CD4-positive, alpha-beta T cell (primary cell): ENCODE measurements at places on chromosomes 2 and 18.

DNA sequence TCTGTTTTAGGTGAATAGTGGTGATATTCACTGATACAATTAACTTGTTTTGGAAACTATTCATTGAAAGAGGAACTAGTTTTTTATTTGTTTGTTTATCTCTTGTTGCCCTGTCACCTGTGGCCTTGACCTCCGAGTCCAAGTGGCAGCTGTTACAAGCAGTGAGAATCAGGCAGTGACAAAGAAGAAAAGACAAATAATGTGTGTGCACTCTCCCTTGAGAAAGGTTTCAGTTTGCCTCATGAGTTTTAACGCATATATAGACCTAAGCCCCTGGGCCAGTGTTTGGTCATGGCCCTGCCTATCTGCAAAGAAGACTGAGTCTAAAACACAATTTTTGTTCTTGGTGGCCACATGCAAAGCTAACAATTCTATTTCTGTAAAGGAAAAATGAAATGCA lies 15.3 kb downstream of the KYNU start:
- no peak for DNase-seq

GRCh38 chr18:14100503-14101286 lies 31.5 kb downstream of the ZNF519 start:
- no peak for DNase-seq

GRCh38 chr18:48877941-48878340 lies 72.8 kb downstream of the SMAD7 start:
- no peak for DNase-seq

DNA sequence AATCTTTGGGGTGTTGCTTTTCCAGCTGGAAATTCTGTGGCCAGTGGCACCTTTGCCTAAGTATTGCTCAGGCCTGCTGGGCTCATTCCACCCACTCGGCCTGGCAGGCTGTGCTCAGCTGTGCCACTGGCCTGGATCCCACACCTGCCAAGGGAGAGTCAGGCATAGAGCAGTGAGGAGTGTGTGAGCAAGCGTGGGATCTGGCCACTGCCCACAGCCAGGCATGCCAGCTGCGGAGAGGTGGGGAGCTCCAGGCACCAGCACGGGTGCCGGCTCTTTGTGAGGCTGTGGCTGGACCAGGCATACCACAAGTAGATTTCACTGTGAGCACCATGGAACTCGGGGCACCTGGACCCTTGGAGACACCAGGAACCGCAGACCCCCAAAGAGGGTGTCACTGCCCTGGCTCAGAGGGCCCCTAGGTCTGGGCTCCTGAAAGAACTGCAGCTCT lies 118.1 kb upstream of the MAP2 start:
- no peak for DNase-seq

- DNase-seq, result no peak
These were observed 14.2 kb downstream of the ECEL1 start for GRCh38 chr2:232473467-232473890.

DNA sequence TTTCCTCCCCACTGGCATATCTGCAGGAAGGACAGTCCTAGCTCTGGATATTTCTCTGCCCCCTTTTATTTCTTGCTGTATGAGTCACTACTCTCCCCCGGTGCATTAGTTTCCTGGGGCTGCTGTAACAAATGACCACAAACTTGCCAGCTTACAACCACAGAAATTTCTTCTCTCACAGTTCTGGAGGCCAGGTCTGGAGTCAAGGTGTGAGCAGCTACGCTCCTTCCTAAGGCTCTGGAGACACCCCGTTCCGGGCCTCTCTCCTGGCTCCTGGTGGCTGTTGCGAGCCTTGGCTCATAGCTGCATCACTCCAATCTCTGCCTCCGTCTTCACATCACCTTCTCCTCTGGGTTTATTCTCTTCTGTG lies 34.1 kb downstream of the PTPRM start:
- DNase-seq, result no peak

- DNase-seq, result no peak
These were observed 3.8 kb downstream of the ITGB1BP1 start for GRCh38 chr2:9419541-9419940.

DNA sequence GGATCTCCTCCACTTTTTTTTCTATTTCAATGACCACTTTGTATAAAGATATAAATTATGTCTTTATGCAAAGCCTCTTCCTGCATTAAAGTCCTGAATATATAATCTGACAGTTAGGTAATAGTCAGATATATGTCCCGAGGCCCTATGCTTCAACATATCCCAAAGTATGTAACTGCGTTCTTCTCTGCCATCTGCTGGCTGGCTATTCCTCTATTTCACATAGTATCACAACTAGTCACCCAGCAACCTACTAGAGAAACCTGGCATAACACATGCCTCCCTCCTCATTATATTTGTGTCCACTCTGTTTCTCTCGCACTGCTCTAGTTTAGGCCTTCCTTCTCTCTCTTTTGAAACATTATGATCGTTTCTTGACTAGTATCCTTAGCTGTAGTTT lies 640.8 kb downstream of the DPP10 start:
- DNase-seq, result no peak

DNA sequence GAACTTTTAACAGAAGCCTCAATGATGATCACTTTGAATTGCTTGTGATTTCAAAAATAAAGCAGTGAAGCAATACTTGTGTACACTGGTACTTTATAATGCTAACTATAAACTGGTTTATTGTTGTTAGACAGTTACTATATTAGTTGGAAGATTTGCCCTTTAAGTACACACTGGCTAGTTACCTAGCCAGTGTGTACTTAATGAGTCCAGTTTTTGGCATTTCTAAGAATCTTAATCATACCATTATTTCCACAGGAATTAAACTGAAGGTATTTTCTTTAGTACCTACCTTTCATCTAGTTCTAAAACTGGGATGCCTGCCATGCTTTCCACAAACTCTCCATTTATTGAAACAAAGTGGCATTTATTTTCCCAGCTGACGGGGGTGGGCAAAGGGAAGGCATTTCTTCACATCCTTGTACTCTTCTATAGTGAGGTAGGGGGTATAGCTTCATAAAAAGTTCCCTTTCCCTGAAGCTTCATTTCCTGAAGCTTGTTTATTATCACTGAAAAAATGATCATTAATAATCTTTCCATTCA lies 49.9 kb downstream of the UGP2 start:
- no peak for DNase-seq

- DNase-seq, result no peak
These were observed 747.4 kb upstream of the SLC8A1 start for GRCh38 chr2:41199334-41199733.

DNA sequence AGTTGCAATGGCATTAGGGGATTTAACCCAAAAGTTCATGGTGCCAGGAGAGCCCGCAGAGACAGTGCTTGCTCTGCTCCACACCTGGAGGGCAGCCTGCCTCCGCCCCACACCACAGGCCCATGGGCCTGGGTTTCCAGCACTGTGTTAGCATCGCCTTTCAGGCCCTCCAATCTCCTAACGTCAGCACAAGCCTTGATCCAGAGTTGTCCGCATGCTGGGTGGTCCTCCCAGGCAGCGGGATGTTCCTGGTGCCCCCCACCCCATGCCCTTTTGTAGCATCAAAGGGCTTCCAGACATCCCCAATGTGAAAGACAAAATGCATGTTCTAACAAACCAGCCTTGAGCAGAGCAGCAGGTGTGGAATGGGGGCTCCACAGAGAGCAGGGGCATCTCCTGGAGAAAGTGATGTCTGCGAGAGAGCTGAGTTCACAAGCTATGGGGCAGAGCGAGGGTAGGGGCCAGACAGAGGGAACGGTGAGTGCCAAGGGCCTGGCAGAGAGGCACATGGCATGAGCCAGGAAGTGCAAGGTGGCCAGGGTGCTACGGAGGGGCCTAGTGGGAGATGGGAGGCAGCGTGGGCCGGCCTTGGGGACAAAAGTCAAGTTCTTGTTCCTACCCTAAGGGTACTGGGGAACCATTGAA lies 119.2 kb downstream of the CYP26B1 start:
- DNase-seq, result no peak

GRCh38 chr2:162925595-162925994 lies 87.0 kb upstream of the KCNH7 start:
- no peak for DNase-seq

GRCh38 chr2:113894156-113894743 lies 4.4 kb downstream of the ACTR3 start:
- DNase-seq, result no peak

DNA sequence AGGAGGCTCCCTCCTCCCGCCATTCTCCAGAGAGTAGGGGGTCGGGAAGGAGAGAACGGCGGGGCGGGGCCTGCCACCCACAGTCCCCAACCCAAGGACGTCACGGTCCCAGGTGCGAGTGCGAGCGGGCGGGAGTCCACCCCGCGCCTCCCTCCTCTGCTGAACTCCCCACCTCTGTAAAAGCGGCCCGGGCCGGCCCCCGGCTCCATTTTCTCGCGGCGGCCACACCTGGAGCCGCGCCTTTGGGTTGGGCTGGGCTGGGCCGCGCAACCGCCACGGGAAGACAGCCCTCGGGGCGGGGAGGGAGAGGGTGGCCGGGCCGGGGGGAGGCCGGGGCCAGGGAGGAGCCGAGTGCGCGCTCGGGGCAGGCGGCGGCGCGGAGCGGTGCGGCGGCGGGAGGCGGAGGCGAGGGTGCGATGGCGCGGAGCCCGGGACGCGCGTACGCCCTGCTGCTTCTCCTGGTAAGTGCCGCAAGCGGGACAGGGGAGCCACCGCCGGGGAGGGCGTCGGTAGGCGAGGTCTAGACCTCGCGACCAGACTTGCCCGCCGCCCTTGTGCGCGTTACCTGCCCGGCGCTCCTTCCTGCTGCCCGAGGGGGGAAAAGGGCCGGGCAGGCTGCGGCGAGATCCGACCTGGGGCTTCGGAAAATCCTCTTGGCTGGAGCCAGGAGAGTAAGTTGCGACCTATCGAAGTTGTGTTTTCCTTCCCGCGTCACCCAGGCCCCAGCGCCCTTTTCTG lies at the start of gene DSG2:
DSG2 (plus strand) TSS at position 342 of the 738 bp plus-strand sequence; CDS start at position 417, 75 bp downstream.
- DNase-seq, result no peak

GRCh38 chr2:60033325-60033724 lies 520.1 kb downstream of the BCL11A start:
- DNase-seq, result no peak

DNA sequence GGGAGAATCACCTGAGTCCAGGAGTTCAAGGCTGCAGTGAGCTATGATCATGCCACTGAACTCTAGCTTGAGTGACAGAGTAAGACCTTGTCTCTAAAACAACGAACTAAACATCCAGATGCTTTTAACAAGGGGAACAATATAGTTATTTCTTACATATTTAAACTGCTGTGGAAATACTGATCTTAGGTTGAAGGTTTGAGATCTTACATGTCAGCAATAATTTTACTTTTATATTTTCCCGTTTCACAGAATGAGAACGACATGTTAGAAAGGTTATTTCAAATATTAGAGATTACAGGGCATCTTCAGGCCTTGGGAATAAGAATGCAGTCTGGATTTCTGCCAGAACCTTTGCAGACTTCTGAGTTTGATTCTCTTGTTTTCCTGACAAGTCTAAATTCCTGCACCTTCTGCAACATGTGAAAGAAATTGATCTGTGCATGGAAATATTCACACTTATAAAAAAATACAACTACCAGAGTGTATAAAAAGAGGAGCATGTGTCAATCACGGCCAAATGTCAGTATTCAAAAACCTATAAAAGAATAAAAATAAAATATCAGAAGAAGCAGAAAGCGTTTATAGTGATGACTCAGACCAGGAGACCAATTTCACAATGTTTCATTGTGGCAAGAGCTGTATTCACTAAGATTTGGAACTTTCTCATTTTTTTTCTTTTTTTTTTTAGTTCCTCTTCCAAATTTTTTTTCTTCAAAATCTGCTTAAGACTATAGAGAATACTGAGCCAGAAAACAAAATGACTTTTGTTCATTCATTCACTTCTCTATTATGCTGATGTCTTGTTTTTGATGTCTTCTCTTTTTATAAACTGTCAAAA lies 29.6 kb downstream of the COLEC12 start:
- no peak for DNase-seq

- no peak for DNase-seq
These were observed 18.1 kb downstream of the BCL2 start for GRCh38 chr18:63301434-63301833.

- no peak for DNase-seq
These were observed 212.8 kb downstream of the BCL2 start for GRCh38 chr18:63106727-63107126.

DNA sequence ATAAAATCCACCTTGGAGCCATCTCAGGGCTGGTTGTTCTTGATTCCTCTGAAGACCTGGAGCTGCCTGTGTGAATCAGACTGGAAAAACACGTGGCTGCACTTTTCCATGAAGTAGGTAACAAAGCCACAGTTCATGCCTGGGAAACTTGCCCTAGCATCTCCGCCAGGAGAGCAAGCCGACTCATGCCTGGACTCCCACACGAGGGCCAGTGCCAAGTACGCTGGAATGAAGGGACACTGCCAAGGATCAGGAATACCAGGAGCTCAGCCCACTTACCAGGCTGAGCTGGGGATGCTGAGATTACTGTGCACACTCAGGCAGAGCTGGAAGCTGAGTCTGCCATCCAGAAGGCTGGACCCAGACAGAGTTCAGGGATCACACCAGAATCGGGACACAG lies 10.9 kb upstream of the FHL2 start:
- DNase-seq, result no peak

DNA sequence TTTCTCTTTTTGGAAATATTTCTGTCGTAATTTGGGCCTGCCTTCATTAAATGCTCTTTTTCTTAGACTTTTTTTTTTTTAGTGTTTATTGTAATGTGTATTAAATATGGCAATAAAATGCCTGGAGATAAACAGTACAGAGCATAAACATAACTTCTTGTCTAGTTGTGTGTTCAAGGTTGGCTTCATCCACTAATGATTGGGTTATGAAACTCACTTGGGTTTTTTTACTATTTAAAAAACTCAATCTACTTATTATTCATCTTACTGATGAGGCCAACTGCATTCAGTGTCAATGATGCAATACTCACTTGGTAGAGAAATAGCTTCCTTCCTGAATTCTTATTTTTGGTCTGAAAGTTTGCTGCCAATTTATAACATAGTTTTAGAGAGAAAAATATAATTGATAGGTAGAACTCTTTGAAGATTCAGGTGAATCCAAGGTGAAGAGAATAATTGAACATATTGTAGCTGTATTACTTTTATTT lies 144.2 kb upstream of the NABP1 start:
- DNase-seq, result no peak

DNA sequence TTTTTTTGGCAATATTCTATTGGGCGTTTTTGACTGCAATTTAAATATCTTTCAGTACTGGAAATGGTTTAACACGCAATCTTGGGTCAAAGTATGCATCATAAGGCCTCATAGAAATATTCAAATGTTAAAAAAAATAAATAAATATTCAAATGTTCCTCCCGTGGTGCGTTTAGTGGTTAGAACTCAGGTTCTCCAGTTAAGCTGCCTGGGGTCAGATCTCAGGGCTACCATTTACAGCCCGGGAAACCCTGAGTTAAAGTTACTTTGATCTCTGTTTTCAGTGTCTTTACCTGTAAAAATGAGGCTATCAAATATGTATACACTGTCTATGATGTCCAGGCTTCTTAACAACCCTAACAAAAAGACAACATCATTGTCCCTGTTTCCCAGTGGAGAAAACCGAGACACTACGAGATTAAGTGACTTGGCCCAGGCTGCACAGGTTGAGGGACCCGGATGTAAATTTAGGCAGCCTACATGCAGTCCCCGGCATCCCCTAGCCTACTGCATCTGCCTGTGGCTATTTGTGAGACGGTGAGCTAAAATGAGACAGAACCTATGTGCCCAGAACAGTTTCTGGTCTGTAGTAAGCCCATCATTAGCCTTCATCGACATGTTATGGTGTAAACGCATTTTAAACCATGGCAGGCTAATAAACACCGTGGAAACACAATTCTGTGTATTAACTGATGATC lies 1.7 kb downstream of the FHL2 start:
- no peak for DNase-seq
